ENCODE measurements at places on chromosomes 4 and X. TPM values are rescaled to one million over a fixed set of nuclear protein-coding genes. Genes with fewer than 3 reads are reported as not detected.

MRFAP1 gene
- total RNA-seq: 54.1 TPM

ABHD18 gene
- 5.4 TPM for total RNA-seq

SPIN2A gene
- 0.38 TPM for total RNA-seq

GRIA3 gene
- 5.4 TPM for total RNA-seq

DDIT4L gene
- total RNA-seq: 4.6 TPM

CSAG2 gene
- total RNA-seq: not detected

COL4A6 gene
- total RNA-seq: 3.7 TPM

ZNF718 gene
- total RNA-seq: 4.5 TPM

CA5B gene
- total RNA-seq: 4.8 TPM

AFP gene
- total RNA-seq: 0.38 TPM

ZCCHC18 gene
- total RNA-seq: 0.19 TPM

PNMA6F gene
- total RNA-seq: not detected

RASGEF1B gene
- total RNA-seq: 1.2 TPM
